CD8-positive, alpha-beta memory T cell (primary cell): ENCODE measurements at places on chromosomes 1 and 21. TPM values are rescaled to one million over a fixed set of nuclear protein-coding genes. Genes with fewer than 3 reads are reported as not detected.

LAMC1 gene
- polyA plus RNA-seq: not detected

- DNase-seq: no peak
These were observed 96.5 kb downstream of the SMYD2 start for GRCh38 chr1:214377485-214377884.

DNA sequence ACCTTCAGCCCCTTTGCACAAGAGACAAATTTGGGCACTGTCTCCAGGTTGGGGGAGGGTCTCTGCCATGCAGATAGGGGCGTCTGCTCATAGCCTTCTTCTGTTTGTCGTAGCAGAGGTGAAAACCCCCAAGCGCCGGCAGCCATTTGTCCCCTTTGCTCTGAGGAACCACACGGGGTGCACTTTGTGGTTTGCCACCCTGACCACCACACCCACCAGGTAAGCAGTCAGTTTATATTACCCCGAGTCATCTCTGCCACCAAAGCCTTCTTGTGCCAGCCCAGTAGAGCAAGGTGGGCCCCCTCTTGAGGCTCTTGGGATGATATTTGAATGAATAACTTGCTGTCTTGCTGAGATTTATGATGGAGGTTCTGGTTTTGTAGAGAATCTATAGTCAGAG is 111.8 kb downstream of the VPS13D start:
- no peak for DNase-seq

DNA sequence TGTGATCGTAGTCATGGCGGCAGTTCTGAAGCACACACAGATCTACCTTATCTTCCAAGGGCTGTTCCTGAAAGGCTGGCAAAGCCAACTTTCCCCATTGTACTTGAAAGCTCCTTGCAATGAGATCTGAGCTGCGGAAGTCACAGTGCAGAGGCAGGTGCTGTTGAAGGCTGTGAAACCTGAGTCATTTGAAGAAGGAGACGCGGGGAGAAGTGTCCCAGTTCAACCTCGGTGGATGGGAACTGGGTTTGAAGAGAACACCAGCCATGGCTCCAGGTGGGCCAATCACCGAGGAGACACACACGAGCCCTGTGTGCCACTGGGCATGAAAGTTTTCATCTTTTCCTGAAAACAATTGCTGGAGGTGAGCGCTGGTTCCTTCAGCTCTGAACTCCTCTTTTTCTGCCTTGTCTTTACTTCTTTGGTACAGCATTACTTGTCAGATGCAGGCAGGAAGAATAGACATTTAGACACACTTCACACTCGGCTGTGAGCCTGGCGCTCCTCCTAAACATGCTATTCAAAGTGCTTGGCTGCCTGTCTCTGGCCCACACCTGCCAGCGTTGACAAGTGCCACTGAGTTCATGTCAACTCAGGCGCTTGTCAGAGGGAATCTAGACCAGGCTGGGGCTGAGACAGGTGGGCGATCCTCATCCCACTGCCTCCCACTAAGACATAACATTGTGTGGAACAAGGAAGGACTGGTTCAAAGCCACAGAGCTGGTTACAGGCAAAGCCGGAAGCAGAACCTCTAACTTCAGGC is 25.7 kb upstream of the PDE9A start:
- no peak for DNase-seq
